NB4 (cell line): ENCODE measurements at places on chromosomes 11 and 22.

DNA sequence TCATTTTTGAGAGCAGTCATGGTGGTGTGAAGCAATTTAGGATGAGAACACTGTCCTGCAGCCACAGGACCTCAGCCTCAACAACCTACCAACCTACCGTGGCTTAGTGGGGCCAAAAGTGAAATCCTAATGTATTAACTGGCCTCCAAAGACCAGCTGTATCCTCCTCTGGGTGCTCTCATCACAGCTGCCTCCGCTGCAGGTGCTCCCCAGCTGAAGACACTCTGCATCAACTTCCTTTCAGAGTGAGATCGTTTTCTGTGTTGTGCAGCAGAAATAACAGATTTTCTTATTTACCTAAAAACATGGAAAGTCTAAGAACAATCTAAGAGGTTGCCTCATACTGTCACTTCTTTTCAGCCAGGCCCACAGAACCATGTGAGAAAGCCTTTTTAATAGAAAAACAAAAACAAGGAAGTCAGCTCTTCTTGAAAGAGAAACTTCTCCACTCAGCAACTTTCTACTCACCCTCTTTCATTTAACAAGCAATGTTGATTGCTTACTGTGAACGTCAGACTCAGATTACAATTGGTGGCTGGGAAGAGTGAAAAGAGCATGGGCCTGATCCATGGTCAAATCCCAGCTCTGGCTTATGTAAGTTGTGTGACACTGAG is 136.1 kb downstream of the TENM4 start:
- peak; percentile 15 for DNase-seq

GRCh38 chr11:113286009-113286408 is 28.4 kb upstream of the TTC12 start:
- no peak for DNase-seq

DNA sequence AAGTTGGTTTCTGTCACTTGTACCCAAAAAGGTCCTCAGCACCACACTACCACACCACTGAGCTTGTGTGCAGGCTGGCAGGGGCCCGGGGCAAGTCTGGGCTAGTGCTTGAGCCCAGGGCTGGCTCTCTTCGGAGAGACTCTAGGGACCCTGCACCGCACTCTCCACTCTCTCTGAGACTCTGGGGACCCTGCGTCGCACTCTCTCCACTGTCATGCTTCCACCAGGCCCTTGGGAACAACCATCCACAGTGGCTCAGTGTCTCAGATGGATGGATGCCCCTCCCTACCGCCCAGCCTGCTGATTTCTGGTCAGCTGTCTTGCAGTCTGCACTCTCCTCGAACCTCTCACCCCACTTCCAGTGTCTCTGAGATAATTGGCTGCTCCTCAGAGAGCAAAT is 2.0 kb upstream of the SBF1 start:
- DNase-seq: no peak

DNA sequence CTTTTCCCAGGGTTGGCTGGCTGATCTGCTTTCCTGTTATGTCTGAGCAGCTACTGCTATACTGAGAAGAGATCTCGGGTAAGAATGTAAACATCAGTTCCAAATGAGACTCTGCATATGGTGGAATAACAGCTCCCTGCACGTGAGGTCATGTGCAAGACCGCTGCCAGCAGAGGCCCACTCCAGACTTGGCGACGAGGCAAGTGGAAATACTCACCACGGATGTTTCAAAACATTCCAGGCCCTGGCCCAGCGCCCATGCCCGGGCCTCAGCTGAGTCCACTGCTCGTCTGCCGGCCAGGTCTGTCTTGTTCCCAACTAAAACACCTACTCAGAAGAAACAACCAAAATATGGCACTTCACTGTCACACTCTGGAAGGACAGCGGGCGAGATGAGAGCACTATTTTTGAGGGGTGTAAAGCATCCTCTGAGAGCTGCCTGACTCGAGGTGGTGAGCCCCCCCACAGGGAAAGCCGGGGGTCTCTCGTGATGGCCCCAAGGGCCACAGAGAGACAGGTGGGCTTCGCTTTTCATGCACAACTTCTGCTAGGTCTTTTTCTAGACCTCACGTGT is 13.1 kb downstream of the IFT27 start:
- DNase-seq: no peak

- DNase-seq: no peak
Measured at GRCh38 chr22:44711241-44711560, 9.2 kb downstream of the PRR5 start.

GRCh38 chr11:1300569-1301187 is 8.8 kb downstream of the TOLLIP start:
- no peak for DNase-seq

DNA sequence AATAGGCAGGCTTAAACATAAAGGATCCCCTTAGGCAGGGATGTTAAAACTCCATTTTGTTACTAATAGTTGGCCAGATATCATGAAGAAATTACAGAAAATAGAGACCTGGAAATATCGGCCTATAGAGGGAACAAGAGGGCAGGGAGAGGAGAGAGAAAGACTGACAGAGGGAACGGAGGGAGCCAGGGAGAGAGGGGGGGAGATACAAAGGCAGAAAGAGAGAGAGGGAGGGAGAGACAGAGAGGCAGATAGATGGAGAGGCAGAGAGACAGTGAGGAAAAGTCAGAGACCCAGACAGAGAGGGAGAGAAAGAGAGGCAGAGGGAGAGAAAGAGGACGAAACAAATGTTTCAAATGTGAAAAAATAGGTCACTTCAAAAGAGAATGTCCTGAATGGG is 53.5 kb downstream of the ZNF280B start:
- no peak for DNase-seq

DNA sequence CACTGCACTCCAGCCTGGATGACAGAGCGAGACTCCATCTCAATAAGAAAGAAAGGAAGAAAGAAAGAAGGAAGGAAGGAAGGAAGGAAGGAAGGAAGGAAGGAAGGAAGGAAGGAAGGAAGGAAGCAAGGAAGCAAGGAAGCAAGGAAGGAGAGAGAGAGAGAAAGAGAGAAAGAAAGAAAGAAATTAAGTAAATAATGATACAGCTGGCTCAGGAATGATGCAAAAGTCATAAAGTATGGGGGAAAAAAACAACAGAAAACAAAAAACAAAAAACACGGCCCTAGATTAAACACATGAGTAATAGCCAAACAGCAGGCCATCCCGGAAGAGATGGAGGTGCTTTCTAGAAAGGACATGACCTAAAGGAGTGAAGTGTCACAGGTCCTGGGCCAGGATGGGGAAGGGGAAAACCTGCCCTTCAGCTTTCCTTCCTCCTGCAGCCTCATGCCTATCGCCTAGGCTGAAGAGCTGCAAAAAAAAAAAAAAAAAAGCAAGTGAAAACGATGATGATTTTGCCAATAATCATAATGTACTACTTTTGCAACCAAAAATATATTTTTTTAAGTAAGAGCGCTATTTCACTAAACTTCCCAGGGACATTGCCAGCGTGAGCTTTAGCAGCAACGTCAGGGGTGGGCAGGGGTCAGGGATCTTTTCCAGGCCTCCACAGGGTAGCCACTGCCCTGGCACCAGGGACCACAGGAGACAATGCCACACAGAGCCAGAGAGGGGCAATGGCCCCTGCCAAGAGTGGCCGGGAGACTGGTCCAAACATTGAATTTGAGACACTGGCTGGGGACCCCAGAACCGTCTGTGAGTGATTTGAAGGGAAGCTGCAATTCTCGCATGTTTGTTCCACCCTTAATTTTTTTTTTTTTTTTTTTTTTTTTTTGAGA is 28.2 kb upstream of the TMPRSS4 start:
- no peak for DNase-seq

DNA sequence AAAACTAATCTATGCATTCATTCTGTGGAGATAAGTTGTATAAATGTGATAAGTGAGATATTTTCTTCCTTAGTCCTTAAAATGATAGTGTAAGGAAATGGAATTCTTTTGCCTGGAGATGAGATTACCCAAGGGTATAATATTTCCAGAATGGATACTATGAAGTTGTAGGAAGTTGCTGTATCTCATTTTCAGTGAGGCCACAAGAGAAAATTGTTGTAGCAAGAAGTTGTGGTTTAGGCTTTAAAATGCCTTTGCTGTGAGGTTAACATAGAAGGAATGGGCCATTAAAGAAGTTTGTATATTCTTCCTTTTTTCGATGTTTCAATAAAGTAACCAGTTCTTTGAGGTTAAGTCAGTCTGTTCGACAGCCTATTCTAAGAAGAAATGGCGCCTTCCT is 50.7 kb upstream of the LIN7C start:
- no peak for DNase-seq

DNA sequence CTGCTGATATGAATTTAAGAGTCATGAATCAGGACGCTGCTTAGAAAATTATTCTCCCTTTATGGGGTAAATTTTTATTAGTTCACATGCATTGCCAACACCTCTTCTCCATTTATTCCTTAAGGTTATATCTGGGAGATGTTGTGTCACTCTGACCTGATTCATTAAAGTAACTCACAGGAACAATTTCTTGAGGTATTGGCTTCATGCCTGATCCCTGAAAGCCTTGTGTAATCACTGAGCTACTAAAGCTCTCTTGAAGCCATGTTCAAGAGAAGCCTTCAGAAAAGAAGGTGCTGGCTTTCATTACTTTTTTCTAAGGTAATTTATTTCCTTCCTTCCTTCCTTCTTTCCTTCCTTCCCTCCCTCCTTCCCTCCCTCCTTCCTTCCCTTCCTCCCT is 420.6 kb downstream of the RAB38 start:
- DNase-seq: no peak

- no peak for DNase-seq
Measured at GRCh38 chr11:17601256-17601671, 54.2 kb downstream of the OTOG start.

GRCh38 chr11:18105086-18105801 is 638 bp downstream of the SAAL1 start:
- DNase-seq: no peak

DNA sequence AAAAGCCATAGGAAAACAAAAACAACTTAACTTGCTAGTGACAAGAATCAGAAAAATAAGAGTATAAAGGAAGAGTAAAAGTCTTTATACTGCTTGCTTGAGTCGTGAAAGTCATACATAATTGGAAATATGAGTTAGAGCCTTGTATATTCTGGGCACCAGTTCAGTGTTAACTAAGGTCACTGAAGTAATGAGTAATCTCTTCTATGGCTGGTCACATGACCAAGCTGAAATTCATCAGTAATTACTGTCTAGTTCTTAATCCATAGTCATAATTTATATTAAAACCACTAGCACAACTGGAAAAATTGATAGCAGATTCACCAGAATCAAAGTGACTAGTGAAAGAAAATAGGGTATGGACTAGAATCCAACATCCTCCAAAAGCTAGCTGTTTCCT is 84.4 kb upstream of the SLC5A12 start:
- DNase-seq: no peak

DNA sequence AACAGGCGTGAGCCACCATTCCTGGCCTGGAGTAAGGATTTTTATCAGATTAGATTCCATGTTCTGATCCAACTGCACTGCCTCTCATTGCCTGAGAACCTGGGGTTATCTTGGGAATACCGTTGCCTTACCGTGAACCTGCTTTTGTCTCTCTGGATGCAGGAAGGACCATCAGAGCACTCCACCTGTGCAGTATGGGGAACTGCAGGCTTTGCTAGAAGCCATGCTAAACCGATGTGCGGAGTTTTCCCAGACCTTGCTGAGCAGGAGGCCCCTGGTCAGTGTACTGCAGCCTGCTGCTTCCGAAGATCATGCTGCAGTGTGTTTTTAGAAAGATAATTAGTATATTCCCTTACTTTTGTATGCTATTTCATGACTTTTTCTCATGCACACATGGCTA is 43.6 kb downstream of the MEI1 start:
- DNase-seq: no peak

DNA sequence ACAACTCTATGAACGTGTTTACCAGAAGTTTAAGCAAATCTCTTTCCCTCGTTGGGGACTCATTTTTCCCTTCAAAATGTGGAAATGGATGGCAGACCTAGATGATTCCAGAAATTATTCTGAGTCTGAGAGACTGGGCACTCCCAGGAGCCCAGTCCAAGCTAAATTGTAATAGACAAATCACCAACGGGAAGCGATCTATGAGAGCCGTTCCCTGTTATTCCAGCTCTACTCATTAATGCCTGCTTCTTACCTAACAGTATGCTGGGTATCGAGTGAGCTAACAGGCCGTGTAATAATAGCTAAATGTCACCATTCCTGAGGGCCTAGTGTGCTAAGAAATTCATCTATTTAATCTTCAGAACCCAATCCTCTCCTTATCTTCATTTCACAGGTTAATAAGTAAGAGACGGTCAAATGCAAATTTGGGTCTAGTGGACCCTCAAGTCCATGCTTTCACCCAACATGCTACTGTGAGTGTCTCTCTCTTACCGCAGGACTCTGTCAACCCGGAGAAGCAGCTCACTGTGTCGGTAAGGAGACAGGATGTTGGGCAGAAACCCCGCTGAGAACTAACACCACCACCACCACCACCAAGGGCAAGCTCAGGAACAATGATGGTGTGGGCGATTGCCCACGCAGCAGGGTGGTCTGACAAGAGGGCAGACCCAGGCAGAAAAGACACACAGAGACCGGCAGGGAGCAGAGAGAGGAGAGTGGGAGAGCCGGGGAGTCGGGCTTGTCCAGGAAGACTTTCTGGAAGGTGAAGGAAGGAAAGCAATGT is 57.1 kb upstream of the TIMP3 start:
- peak; percentile 68 for DNase-seq

GRCh38 chr11:91749251-91749650 is 475.4 kb upstream of the FAT3 start:
- DNase-seq: no peak

DNA sequence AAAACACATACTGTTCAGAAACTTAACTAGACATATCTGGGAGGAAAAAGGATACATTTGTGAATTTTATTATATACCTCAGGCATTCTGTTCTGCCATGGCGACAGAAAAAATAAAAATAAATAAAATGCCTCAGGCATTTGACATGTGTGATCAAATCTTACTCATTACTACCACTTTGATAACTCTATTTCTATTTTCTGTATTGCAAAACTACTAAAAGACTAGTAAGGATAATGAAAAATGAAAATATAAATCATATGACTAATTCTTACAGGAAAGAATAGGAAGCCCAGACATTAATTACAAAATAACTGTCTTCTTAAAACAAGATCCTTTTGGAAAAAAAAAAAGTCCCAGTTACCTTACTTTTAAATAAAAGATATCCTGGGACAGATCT is 5.3 kb downstream of the PICALM start:
- no peak for DNase-seq

- no peak for DNase-seq
Measured at GRCh38 chr22:22073769-22074561, 91.4 kb upstream of the TOP3B start.

DNA sequence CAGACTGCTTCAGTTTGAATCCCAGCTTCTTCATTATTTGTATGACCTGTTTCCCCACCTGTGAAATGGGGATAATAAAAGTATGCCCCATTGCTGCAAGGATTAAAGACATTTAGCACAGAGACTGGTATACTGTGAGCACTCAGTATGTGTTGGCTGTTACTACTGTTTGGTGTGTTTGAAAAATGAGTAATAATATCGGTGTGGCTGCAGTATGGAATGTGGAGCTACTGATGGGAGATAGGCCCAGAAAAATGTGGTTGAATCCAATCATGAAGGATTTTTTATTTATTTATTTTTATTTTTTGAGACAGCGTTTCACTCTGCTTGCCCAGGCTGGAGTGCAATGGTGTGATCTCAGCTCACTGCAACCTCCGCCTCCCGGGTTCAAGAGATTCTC is 9.1 kb upstream of the C1QTNF4 start:
- no peak for DNase-seq

- DNase-seq: no peak
Measured at GRCh38 chr11:636511-637332, at the start of gene DRD4. TSS of gene DRD4 (plus strand) at chr11:637269. CDS start at chr11:637305, 36 bp downstream.
